ENCODE measurements at places on chromosomes 4 and X. TPM values are rescaled to one million over a fixed set of nuclear protein-coding genes. Genes with fewer than 3 reads are reported as not detected.

The GYPE gene
- 1.0 TPM for total RNA-seq

The GAGE13 gene
- not detected for total RNA-seq

- no peak for DNase-seq
These were observed 37.1 kb upstream of the STIM2 start for GRCh38 chr4:26823583-26823982.

DNA sequence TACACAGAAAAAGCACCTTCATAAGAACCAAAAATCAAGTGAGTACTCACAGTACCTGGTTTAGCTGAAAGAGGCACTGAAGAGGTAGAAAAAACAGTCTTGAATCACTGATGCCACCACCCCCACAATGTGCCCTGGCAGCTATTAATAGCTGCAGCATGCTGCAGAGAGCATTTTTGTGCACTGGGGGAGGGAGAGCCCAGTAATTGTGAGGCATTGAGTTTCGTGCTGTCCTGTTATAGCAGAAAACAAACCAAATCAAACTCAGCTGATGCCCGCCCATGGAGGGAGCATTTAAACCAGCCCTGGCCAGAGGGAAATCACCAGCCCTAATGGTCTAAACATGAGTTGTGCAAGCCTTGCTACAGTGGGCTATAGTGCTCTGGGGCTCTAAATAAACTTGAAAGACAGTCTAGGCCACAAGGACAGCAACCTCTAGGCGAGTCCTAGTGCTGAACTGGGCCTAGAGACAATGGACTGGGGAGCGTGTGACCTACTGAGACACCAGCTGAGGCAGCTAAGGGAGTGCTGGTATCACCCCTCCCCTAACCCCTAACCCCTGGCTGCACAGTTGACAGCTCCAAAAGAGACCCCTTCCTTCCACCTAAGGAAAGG, 106.3 kb upstream of the TMLHE start:
- no peak for DNase-seq

GRCh38 chrX:153726286-153727122, 1.8 kb downstream of the ABCD1 start:
- DNase-seq = peak; percentile 88

- no peak for DNase-seq
These were observed 126.3 kb upstream of the EMCN start for GRCh38 chr4:100644150-100644549.

- no peak for DNase-seq
These were observed 508.7 kb upstream of the FMR1 start for GRCh38 chrX:147403040-147403439.

DNA sequence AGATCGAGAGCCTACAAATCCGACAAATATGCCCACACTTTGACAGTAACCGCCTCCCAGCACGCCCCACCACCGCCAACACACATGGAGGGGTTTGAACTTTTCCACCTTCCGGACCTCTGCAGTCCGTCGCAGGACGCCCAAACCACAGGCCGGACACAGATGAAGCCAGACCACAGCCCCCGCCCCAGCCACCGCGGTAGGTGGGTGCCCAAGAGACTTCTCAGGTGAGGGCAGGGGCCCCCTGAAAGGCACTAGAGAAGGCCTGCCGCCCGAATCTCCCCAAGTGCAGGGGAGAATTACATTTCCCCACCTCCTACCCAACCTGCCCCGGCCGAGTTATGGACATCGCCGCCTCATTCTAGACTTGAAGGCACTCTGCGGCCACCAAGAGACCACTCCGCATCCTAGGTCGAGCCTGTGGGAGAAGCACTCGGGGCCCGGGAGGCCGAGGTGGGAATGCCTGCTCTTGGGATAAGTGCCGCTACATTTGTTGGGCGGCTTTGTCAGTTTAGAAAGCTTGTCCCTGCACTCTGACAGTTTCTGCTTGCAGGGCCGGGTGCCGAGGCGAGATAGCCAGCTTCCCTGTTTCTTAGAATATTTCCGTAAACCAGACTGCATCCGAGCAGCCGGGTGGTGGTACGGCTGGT, 21.5 kb downstream of the HAND2 start:
- peak; percentile 67 for DNase-seq

The ESX1 gene
- total RNA-seq = not detected

GRCh38 chr4:41325901-41326300, 69.2 kb downstream of the UCHL1 start:
- DNase-seq = no peak

- DNase-seq = no peak
These were observed 141.8 kb downstream of the TSPAN5 start for GRCh38 chr4:98516441-98517217.

GRCh38 chr4:36446275-36446674, 164.9 kb downstream of the DTHD1 start:
- no peak for DNase-seq

DNA sequence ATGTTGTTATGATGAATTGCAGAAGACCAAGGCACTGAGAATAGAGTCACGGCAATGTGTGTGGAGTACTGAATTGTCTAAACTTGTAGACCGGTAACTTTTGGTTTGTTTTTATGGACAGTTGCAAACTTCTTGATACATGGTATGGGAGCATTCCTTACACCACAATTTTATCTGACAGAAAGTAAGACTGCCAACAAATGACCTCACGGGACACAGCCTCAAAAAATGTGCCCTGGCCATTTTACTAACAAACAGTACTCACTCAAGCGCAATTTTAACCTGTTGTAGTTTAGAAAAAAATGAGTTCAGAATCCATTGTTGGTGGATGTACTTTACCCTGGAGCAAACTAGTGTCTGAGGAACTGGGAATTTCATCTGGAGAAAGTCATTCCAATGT, 321.2 kb downstream of the CAMK2D start:
- DNase-seq = no peak

DNA sequence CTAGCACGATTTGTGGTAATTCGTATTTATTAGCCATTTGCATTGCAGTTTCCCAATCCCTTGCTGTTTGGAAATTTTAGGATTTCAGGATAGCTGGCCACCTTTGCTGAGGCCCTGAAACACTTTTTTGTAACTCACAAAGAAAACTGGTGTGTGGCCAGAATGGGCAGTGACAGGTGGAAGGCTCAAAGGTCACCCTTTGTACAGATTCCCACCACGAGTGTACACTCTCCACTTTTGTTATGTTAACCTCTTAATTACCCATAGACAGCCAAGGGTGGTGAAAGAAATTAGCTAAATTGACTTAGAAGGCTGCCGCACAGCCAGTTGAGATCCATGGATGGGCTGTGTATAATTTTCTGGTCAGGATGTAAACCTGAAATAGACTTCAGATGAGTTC, 109.7 kb upstream of the ARX start:
- DNase-seq = no peak

- DNase-seq = peak; percentile 48
These were observed 50.9 kb upstream of the BCOR start for GRCh38 chrX:40148385-40149285.

The CXCL11 gene
- not detected for total RNA-seq

The ARHGEF38 gene
- total RNA-seq = not detected

The TCEAL6 gene
- not detected for total RNA-seq

The F11 gene
- total RNA-seq = not detected

DNA sequence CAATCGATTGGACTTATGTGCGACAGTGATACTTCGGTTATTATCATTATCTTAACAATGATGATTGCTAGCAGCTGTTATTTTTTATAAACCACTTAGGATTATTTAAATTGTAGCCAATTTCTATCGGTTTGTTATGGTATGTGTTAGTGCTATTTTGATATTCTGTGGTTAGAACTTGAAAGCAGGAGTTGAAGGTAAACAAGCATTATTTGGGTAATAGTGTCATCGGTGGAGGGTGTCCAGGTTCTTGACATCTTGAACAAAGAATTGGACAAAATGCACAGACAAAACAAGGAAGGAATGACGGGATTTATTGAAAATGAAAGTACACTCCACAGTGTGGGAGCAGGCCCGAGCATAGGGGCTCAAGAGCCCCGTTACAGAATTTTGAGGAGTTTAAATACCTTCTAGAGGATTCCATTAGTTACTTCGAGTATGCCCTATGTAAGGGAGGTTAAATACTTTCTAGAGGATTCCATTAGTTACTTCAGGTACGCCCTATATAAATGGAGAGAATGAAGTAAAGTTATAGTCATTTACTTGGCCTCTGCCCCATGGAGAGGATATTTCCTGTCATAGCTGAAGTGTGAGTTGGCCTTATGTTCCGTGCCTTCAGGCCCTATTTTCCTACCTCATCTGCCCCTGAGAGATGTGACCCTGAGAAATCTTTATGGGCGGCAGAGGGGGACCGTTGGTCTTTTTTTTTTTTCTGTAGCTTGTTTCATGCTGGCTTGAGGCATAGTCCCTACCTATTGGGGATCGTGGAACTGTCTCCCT, 13.1 kb downstream of the MOB1B start:
- DNase-seq = no peak

GRCh38 chrX:108347800-108348199, 90.4 kb downstream of the COL4A6 start:
- no peak for DNase-seq

Data from right cardiac atrium (tissue), 5 donors.